Activated T-helper 9 cell treated with anti-CD3 and anti-CD28 coated beads, Interleukin-2, amount 50 U/mL, for 16 hours (primary cell): ENCODE measurements at places on chromosomes 12 and 14.

- no peak for DNase-seq
Measured at GRCh38 chr12:11067514-11067913, 5.4 kb upstream of the TAS2R46 start.

- DNase-seq: no peak
Measured at GRCh38 chr12:18387706-18388105, 126.4 kb downstream of the PIK3C2G start.

GRCh38 chr14:64970776-64971477 is 1.2 kb downstream of the RAB15 start:
- no peak for DNase-seq

GRCh38 chr14:71314717-71315116 is 407.5 kb downstream of the PCNX1 start:
- DNase-seq: no peak

- no peak for DNase-seq
Measured at GRCh38 chr12:130198026-130198662, 35.9 kb downstream of the FZD10 start.

DNA sequence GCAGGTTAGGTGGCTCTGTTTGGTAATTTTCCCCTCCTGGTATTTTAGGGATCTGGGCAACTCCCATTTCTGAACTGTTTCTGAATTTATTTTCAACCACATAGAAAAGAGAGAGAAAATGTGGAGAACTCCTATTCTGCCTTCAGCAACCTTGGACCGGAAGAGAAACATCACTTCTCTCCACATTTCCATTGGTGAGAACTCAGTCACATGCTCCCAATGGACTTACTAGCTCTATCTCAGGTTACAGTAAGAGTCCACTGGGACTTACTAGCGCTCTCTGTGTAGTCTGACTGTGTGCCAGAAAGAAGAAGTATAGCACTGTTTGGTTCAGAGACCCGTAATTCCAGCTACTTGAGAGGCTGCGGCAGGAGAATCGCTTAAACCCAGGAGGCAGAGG is 383.2 kb downstream of the DUSP6 start:
- no peak for DNase-seq

DNA sequence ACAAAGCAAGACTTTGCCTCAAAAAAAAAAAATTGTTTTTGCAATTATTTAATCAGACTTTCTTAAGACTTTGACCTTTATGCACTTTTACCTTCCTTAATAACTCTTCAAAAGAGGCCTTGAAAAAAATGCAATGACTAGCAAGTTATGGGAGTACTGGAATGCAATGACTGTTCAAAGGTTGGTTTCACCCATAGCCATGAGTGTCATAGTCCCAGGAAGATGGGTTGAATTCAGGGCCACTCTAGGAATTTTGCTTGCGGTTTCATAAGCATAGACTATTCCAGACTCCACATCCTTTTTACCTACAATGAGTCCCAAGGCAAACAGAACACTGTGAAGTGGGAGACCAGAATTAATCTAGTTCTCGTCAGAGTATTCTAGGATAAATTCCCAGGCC is 29.4 kb upstream of the DENND5B start:
- no peak for DNase-seq

GRCh38 chr12:19761463-19761862 is 322.2 kb downstream of the AEBP2 start:
- DNase-seq: no peak

DNA sequence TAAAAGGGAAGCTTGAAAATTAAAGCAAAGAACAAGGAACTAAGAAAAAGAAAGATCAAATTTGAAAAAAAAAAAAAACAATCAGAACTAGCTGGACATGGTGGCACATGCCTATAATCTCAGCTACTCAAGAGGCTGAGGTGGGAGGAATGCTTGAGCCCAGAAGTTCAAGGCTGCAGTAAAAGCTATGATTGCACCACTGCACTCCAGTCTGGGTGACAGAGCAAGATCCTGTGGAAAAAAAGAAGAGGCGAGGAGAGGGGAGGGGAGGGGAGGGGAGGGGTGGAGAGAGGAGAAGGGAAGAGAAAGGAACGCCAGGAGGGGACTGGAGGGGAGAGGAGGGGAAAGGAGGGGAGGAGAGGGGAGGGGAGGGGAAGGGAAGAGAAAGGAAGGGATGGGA is 43.0 kb downstream of the EEA1 start:
- DNase-seq: no peak

DNA sequence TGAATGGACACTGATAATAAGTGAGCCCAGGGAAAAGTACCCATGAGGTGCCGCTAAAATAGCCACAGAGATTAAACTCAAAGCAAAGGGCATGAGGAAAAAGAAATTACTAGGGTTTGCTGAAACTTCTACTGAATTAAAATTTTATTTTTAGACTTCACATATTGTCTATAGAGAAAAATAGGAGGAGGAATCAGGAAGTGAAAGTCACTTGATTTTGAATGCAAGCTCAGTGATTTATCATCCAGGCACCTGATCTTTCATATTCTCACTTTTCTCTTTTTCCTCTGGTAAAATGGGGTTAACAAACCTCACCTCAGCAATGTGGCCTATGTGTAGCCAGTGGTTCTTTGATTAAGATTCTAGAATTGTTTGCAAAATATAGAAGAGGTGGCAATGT is 479.8 kb downstream of the BCL11B start:
- DNase-seq: no peak

- DNase-seq: no peak
Measured at GRCh38 chr14:63659726-63660125, 18.1 kb upstream of the WDR89 start.

GRCh38 chr12:718756-719102 is 33.6 kb upstream of the WNK1 start:
- DNase-seq: no peak

GRCh38 chr12:99146730-99147129 is 500.8 kb upstream of the GARIN6 start:
- DNase-seq: no peak

DNA sequence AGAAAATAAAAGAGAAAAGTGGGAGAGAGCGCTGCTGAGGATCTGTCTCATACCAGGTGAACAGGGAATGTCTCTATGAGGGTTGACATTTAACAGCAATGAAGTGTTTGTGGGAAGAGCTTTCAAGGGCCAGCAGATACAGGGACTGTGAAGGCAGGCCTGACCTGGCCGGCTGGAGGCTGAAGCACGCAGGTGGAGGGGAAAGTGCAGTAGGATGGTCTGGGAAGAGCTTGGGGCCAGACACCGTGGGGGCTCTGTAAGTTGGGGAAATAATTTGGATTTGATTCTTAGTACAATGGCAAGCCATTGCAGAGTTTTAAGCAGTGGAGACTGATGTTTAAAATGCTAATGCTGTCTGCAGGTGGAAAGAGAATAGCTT is 23.8 kb upstream of the DHRS2 start:
- DNase-seq: no peak

GRCh38 chr12:120801146-120801545 is 75.5 kb downstream of the ACADS start:
- no peak for DNase-seq

- DNase-seq: no peak
Measured at GRCh38 chr12:106344131-106344530, 13.4 kb upstream of the POLR3B start.

DNA sequence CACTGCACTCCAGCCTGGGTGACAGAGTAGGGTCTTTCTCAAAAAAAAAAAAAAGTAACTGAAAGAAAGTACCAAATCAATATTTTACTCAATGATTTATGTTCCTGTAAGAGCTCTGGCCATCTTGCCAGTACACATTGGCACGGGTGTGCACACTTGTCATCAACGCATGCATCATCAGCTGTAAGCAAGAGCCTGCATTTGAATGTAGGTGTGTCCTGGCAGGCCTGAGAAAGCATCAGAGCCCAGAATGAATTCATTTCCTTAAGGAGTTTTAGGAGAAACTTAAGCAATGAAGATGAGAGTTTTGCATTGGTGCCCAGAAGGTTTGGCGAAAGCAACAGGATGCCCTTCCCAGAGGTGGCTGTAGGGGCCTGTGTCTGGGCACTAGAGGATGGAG is 88.5 kb upstream of the FZD10 start:
- no peak for DNase-seq

DNA sequence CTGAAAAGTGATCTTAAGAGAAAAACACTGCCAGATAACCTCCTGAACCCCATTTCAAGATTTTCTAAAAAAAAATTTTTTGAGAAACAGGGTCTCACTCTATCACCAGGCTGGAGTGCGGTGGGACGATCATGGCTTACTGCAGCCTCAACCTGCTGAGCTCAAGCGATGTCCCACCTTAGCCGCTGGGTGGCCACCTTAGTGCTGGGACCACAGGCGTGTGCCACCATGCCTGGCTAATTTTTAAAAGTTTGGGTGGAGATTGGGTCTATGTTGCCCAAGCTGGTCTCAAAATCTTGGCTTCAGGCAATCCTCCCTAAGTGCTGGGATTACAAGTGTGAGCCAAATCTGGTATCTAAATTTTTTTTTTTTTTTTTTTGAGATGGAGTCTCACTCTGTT is 3.4 kb downstream of the PNMA1 start:
- no peak for DNase-seq

- DNase-seq: no peak
Measured at GRCh38 chr12:131370791-131371347, 340.0 kb upstream of the SFSWAP start.

GRCh38 chr14:72892879-72893635 is 844 bp downstream of the DPF3 start:
- DNase-seq: no peak

GRCh38 chr12:24034160-24034559 is 84.7 kb upstream of the SOX5 start:
- DNase-seq: no peak

GRCh38 chr12:110933326-110933974 is 13.1 kb upstream of the MYL2 start:
- DNase-seq: no peak

GRCh38 chr12:93968536-93969285 is 179.7 kb upstream of the PLXNC1 start:
- DNase-seq: no peak

- DNase-seq: no peak
Measured at GRCh38 chr12:99093166-99093565, 448.1 kb downstream of the APAF1 start.

DNA sequence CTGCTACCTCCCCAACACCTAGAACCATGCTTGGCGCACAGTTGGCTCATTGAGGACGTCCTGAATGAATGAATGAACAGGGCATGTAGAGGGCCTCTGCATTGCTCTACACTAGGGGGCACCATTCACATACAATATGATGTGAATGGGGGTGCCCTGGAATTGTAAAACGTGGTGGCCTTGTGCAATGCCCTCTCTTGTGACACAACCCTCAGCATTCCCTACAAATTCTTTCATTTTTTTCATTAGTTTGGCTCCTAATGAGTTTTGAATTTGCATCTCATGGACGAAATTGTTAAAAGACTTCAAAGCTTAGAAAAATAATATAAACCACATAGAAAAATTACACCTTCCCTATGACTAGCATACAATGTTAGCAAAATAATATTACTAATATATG is 2.3 kb upstream of the DIO2 start:
- no peak for DNase-seq
